Mesendoderm (in vitro differentiated cells): ENCODE measurements at places on chromosomes 5 and 9.

GRCh38 chr9:73023025-73023541 lies 70.2 kb upstream of the ALDH1A1 start:
- DNase-seq: peak; percentile 77

DNA sequence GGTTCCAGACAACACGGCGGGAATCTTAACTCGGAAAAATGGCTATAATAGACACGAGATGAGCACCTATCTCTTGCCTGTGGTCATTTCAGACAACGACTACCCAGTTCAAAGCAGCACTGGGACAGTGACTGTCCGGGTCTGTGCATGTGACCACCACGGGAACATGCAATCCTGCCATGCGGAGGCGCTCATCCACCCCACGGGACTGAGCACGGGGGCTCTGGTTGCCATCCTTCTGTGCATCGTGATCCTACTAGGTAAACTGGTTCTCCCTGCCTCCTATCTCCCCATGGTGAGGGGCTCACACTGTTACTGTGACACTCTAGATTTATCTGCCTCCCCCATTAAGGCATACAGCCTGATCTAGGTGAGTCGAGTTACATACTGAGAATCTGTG lies 124.2 kb downstream of the CDH6 start:
- peak; percentile 57 for DNase-seq

- DNase-seq: no peak
These were observed 31.5 kb downstream of the PAX5 start for GRCh38 chr9:37002413-37003217.

GRCh38 chr9:14107495-14107894 lies 206.4 kb downstream of the NFIB start:
- no peak for DNase-seq

GRCh38 chr5:166022065-166022464 lies 2269.4 kb upstream of the WWC1 start:
- DNase-seq: no peak

DNA sequence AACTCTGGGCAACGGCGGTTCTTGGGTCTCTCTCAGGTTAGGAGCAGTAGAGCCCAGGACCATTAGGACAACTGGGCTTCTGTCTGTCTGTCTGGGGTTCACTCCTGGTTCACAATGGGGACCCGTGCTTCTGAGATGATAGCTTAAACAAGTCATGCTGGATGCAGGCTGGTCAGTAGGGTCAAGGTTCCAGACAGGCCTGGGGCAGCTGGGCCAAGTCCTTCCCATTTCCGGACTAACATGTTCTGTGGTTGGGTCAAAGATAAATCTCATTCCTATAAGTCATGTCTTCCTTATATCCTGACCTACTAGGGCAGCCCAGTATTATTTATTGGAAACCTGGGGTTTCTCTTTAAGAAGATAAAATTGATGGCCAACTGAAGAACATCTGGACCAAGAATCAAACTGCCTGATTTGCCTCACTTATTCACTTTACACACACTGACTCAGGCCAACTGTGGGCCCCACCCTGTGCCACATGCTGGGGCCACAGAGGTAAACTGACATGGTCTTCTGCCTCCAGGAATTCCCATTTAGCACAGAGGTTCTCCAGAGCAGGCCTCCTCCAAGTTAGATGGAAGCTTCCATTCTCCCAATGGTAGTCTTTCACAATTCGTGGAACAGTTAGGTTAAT lies 8.3 kb downstream of the HDHD3 start:
- no peak for DNase-seq

DNA sequence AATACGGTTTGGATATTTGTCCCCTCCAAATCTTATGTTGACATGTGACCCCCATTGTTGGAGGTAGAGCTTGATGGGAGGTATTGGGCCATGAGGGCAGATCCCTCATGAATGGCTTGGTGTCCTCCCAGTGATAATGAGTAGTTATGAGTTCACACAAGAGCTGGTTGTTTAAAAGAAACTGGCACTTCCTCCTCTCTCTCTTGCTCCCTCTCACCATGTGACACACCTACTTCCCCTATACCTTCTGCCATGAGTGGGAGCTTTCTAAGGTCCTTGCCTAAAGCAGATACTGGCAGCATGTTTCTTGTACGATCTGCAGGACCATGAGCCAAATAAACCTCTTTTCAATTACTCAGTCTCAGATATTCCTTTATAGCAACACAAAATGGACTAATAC lies 132.0 kb downstream of the PIK3R1 start:
- no peak for DNase-seq

- DNase-seq: no peak
These were observed 50.0 kb upstream of the PPARGC1B start for GRCh38 chr5:149679876-149680809.

DNA sequence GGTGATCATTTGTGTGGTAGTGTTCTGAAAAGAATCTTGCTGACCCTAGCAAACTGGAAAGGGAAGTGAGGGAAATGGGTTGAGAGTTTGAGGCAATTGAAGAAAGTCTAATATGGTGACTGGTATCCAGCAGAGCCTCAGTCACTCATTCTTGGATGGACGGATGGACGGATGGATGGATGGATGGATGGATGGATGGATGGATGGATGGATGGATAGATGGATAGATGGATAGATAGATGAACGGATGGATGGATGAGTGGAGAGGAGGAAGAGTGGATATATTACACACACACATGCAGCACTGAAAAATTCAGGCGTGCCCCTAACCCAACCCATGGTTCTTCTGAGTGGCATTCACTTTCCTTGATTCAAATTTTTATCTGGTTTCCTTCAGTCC lies 277.6 kb downstream of the EBF1 start:
- DNase-seq: no peak

GRCh38 chr5:96851312-96852062 lies 24.8 kb upstream of the ERAP2 start:
- DNase-seq: no peak

DNA sequence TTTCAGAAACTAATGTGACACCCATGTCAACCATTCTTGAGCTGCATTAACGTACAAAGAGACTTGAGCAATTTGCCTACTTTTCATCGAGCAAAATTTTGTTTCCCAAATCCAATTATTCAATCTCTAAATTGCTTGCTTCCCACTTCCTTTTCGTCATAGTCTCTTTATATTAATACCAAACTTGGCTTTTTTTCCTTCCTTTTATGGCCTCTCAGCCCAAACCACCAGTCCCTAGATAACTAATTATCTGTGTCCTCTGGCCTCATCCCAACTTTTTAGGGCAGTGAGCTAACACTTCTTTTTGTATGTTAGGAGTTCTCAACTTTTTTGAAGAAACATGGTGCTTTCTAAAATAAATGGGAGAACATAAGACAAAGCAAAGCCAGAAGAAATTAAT lies 155.5 kb upstream of the S1PR3 start:
- DNase-seq: no peak

GRCh38 chr5:52947851-52948250 lies 41.3 kb upstream of the ITGA2 start:
- DNase-seq: no peak

DNA sequence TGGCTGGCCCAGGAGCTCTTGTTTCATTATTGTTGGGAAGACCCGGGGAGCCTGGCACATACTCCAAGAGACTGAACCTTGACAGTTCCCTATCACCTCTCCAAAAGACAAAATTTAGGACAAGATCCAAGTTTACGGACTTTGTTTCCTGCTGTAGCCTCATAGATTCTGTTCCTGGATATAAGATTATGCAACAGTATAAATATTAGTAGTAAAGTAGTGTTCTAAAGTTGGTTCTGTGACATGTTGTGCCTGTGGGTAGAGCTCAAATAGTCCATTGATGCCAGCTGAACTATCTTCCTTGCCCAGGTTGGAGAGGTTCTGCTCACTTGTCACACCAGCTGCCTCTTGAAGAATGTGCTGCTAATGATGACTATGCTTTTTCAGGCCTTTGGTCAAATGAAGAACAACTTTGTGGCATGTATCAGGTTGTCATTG lies 430.2 kb downstream of the DMAC1 start:
- DNase-seq: no peak

DNA sequence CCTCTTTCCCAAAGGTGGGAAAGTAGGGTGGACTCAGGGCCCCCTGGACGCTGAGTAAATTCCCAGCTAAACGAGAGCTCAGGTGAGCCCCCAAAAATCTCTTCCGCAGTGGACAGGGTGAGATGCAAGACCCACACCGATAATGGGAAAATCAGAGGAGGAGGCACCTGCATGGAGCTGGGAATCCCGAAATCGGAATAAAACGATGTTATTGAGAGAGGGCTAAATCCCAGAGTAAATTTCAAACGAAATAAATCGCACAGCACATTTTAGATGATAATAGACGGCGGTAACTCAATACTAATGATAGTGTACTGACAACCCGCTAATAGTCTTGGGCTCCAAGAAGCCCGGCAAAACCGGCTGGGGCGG lies 3.0 kb upstream of the BARHL1 start:
- DNase-seq: no peak

- DNase-seq: no peak
These were observed 19.9 kb upstream of the PRXL2C start for GRCh38 chr9:96674906-96675538.

GRCh38 chr9:134502809-134503211 lies 138.8 kb upstream of the COL5A1 start:
- peak; percentile 62 for DNase-seq

- no peak for DNase-seq
These were observed 87.6 kb upstream of the SMARCA2 start for GRCh38 chr9:1927546-1927945.

- DNase-seq: no peak
These were observed 115.2 kb downstream of the CPLANE1 start for GRCh38 chr5:37133939-37134338.

DNA sequence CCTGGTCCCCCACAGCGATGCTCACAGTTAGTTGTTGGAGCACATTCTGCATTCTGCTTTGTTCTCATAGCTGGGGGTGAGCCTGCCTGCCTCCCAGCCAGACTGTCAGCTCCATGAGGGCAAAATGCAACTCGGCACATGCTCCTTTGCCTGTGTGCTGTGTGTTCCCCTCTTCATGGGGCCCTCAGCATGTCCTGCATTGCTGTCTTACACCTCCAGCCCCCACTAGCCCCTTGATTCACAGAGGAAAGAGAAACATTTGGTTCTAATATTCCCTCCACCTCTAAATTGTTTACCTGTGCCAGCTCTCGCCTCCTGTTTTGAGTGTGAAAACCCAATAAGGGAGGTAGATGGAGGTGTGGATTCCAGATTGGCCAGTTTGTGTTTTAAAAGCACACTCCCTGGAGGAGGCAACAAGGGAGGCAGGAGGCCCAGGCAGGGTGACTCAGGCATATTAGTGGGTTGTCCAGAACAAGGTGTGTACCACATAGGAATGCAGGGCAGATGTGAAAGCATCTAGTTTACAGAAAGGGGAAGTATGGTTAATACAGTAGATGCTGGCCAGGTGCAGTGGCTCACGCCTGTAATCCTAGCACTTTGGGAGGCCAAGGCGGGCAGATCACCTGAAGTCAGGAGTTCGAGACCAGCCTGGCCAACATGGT lies 224.6 kb downstream of the AGTPBP1 start:
- DNase-seq: no peak

- DNase-seq: no peak
These were observed 14.6 kb downstream of the DAPK1 start for GRCh38 chr9:87512311-87512710.

- no peak for DNase-seq
These were observed 100.5 kb upstream of the PRRC1 start for GRCh38 chr5:127416906-127417305.

DNA sequence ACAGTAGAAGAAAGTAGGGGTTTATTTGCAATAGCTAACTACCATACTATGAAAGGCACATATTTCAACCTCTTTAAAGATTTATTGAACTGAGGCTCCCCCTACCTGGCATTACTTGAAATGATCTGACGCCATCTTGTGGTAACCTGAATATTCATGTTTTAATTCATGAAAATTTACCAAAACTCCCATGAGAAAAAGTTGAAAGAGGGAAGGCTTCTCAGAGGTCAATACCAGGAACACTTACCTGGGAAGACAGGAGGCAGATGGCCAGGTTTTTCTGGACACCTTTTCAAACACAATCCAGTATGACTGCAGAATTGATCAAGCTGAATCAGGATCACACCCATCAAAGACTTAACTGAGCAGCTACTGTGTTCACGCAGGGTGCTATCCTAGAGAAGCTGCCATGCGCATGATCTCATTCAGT lies 9.4 kb downstream of the PRELID2 start:
- DNase-seq: peak; percentile 61

DNA sequence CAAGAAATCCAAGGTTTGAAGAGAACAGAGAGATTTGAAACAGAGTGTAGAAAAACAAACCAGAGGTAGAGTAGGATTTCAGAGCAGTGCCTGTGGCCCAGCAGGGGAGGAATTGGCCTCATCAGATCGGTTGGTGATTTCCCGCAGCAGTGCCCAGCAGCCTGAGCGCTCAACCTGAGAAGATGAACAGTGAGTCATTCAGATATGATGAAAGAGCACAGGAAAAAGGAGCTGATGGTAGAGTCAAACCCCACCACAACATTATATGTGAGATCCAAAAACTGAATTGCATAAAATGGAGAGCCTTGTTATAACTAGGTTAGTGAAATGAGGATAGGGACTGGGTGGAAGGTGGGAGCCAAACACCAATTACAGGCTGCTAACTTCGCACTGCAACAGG lies 248.9 kb downstream of the PIK3R1 start:
- DNase-seq: no peak

DNA sequence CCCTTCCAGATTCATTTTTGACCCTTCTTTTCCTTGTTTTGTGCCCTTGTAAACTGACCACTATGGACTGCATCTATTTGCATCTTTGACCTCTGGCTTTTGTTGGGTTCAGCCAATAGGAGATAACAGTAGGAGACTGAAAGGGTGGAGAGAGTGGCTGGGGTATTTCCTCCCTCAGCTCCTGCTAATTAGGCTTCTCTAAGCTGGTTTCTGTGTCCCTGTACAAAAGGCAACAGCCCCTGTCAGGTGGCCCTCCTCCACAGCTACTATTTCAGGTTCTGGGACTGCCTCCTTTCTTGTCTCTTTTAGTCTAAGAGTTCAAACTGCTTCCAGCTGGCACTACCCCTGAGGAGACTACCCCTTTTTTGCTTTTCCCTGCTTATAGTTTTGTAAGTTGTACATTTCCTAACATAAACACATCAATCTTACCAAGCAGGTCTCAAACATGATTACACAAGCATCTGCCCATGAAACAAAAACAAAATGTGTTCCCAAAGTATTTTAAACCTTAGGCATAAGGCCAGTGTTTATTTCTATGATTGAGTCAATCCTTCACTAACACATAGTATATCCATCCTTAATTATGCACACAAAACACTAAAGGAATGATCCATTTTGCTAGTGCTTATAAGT lies 262.0 kb upstream of the TRPM3 start:
- peak; percentile 20 for DNase-seq

DNA sequence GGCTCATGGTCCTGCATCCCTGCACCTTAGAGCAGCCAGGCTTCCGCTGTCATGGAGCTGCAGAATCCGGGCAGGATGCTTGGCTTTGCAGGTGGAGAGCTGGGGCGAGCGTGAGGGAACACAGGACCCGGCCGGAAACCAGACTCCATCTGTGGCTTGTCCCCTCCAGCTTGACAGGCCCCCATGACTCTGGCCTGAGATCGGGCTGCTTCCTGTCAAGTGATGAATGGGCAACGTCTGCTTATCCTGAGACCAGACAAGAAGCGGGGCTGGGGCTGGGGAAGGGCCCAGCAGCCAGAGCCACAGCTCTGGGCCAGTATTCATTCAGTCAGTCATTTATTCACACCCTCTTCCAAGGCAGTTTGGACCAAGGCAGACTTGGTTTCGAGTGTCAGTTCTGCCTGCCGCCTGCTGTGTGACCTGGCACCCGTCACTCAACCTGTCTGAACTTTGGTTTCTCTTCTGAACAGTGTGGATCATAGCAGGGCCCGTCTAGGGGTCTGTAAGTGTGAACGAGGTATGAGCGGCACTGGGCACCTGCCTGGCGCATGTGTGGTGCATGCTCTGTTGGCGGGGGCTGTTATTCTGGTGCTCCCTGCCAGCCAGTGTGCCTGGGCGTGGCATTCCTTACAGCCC lies 37.5 kb downstream of the NEK6 start:
- no peak for DNase-seq

GRCh38 chr5:80094236-80094738 lies 59.1 kb downstream of the THBS4 start:
- DNase-seq: peak; percentile 57
